HCT116 (cell line): ENCODE measurements at places on chromosomes 13 and 19. TPM values are rescaled to one million over a fixed set of nuclear protein-coding genes. Genes with fewer than 3 reads are reported as not detected.

The DMKN gene
- total RNA-seq, result 246 TPM

The LGI4 gene
- 0.32 TPM for total RNA-seq

GRCh38 chr13:95437561-95437960, 115.0 kb upstream of the CLDN10 start:
- DNase-seq, result no peak

DNA sequence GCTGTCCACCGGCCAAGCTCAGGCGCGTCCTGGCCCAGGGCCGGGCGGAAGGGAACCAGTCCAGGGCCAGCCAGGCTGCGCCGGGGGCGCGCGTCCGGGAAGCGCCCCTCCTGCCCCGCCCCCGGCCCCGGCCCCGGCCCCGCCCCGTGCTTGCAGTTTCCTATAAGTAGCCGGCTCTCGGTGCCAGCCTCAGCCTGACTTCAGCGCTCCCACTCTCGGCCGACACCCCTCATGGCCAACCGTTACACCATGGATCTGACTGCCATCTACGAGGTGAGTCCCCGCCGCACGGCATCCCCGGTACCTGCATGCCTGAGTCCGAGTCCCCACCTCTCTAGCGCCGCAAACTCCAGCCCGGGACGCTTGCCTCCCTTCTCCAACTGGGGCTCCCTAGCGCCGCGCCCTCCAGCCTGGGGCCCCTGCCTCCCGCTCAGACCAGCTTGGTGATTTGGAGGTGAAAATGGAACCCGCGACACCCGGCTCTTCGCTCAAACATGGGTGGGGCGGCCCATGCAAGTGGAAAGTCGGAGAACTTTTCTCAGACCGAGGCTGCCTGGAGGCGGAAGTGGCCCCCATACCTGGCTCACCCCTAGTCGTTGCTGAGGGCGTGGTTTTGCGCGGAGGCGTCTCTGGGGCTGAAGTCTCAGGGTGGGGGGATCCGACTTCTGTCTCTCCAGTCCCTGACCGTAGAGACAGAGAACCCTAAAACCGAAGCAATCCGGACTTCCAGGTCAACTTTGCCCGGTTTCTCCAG, at the start of gene ZFP36:
Gene ZFP36, plus strand, starts transcription at position 192 of the 754 bp plus-strand sequence. Its CDS starts 58 bp downstream, at position 250.
- DNase-seq, result peak; percentile 68

DNA sequence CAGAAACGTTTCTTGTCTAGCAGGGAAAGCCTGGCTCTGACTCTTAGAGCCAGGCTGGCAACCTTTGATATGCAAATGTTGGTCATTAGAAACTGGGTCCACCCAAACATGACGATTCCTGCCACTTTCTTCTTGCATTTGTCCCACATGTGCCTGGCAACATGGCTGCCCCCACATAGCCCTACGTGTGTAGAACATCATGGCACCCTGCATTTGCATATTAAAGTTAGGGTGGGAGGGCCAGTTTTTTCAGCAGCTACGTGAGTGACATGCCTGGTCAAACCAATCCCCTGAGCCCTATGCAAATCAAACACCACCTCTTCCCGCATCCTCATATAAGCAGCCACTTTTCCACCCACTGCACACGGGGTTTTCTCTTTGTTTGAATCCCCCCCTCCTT, 95.0 kb downstream of the LIG4 start:
- DNase-seq, result no peak

DNA sequence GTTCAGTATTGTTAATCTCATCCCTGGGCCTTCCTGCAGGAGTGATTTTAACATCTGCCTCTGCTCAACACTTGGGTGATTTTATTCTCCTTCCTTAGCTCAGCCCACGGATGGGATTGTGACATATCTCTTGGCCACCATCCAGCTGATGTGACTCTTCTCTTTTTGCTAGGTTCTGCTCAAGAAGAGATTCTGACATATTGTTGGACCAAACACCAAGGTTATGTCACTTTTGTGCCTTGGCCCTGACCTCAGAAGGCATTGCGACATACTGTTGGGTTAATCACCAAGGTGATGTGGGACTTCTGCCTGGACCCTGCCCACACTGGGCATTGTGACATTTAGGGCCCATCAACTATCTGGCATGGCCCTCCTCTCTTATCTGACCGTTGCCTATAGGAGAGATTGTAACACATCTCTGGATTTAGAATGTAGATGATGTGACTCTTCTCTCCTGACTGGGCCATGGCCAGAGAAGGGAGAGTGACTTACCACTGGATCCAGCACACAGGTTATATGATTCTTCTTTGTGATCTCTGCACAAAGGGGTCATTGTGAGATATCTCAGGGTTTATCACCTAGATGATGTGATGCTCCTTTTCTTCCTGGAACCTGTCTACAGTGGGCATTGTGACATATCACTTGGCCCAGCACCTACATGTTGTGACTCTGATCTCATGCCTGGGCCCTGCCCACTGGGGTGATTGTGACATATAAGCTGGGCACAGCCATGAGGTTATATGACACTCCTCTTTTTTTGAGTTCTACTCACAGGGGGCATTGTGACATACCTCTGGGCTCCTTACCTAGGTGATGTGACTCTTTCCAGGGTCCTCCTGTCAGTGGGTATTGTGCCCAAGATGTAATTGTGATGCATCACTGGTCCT, 88.8 kb downstream of the ZNF429 start:
- no peak for DNase-seq

- no peak for DNase-seq
Measured at GRCh38 chr13:92143766-92144165, 745.3 kb downstream of the GPC5 start.
